ENCODE measurements at places on chromosomes 7 and 10.

DNA sequence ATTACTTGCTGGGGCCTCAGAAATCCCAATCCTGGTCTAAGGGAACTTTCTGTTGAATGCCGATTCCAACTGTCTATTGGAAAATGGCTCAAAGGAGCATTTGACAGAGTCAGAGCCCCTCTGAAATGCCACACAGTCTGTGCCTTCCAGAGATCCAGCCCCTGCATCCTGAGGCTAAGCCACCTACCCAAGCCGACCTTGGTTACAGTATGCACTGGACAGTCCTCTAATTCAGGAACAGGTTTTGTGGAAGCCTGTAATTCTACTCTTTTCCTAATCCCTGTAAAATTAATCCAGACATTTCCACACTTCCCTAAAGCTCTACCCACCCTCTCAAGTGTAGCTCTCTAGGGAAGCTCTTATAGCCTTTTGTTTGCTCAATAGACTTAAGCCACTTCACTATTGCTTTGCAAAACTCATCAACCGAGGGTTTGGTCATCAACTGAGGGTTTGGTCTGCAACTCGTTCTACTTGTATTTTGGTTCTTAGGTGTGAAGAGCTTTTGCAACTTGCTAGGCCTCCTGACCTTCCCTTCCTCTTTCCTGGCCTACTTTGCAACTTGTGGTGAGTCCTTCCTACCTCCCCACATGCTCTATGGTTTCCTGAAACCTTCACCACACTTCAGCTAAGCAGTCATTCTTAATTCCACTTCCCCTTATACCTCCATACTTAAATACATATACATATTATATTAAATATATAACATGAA lies 364.8 kb downstream of the SFMBT2 start:
- DNase-seq: no peak

- no peak for DNase-seq
Observed at GRCh38 chr7:74051193-74051592, 23.2 kb downstream of the ELN start.

- DNase-seq: no peak
Observed at GRCh38 chr7:86826948-86827347, 183.2 kb downstream of the GRM3 start.

GRCh38 chr7:156943091-156944041 lies 6.1 kb upstream of the NOM1 start:
- DNase-seq: no peak
